ENCODE measurements at places on chromosomes 11 and 22. TPM values are rescaled to one million over a fixed set of nuclear protein-coding genes. Genes with fewer than 3 reads are reported as not detected.
A peak's percentile ranks its signal among the peaks of the same experiment; 100 is the strongest.

Gene ZP1
- polyA plus RNA-seq = not detected

DNA sequence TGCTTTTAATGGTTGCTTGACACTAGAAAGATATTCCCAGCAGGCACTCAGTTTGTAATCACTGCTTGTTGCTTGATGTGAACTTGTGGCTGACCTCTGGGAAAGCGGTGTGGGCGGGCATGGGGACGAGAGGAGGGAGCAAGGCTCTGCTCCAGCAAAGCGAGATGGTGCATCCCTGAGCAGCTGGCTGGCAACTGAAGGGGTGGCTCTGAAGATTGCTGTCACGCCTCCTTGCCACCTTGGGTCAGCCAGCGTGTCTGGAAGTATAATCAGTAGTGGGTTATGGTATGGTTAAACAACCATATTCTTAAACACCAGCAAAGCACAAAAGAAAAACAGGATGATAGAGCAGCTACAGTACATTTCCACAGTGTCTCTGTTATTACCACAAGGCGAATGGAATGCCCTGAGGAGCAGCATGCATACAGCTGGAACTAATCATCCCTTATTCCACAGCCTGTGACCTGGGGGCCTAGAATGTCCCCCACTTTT, 124.5 kb downstream of the TRIM44 start:
- DNase-seq = no peak

GRCh38 chr22:37338539-37339246, 56.4 kb downstream of the CYTH4 start:
- DNase-seq = no peak

Gene RBMXL2
- polyA plus RNA-seq = 0.20 TPM

GRCh38 chr11:115959081-115959486, 454.9 kb upstream of the CADM1 start:
- no peak for DNase-seq

DNA sequence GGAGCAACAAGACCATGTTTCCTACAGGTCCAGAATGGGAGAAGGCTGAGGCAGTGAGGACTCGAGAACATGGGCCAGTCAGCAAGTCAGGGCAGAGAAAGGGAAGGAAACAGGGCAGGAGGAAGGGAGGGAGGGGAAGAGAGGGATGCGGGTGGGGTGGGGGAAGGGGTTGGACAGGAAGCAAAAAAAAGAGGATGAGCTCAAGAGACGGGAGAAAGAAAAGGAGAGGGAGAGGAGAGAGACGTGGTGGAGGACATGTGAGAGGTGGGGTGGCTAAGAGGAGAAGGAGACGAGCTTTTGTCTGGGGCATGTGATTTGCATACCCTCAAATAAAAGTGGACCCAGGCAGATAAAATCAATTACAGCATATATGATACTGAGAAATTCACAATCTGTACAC, 389.5 kb upstream of the B3GAT1 start:
- no peak for DNase-seq

DNA sequence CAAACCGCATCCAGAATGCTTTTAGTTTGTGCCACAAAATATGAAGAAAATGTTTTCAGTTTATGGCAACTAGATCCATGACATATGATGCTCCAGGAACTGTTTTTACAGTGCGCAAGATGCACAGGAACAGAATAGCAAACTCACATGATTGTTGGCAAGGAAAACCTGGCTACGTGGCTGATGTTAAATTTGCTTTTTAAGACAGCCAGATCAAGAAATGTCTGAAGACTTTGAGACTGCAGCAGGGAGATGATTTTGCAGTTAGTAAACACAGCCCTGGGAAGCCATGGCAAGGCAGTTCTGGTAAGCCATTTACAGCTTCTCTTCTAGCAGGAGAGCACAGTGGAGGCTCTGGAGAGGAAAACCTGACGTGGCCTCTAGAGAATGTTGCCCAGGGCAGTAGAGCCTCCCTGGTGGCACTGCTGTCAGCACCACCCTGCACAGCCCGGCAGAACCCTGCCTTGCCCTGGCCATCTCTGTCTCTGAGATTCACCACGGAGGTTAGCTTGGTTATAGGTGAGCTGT, 69.8 kb upstream of the TNRC6B start:
- no peak for DNase-seq

Gene MADD
- 41.5 TPM for polyA plus RNA-seq

- no peak for DNase-seq
These were observed 346.6 kb upstream of the CCDC179 start for GRCh38 chr11:23206741-23207336.

Gene EIF1AD
- 18.6 TPM for polyA plus RNA-seq

DNA sequence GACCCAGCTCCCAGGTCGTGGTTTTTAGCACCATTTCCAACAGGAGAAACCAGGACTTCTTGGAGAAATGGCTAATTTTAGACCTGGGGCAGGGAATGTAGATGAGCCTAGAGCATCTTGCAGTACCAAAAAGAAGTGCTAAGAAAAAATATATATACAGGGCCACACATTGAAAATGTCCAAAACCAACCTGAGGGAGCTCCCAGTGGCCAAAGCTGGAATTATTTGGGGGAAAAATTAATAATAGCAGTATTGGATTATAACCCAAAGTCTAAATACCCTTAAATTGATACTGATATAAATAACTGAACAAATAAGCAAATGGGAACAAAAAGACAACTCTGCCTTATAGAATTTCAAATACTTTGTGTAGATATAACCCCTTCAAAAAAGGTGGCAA, 108.0 kb downstream of the PARVA start:
- no peak for DNase-seq

- no peak for DNase-seq
These were observed 41.5 kb upstream of the SHISAL1 start for GRCh38 chr22:44354288-44354687.

GRCh38 chr11:12202661-12203310, 92.4 kb downstream of the MICAL2 start:
- DNase-seq = no peak

DNA sequence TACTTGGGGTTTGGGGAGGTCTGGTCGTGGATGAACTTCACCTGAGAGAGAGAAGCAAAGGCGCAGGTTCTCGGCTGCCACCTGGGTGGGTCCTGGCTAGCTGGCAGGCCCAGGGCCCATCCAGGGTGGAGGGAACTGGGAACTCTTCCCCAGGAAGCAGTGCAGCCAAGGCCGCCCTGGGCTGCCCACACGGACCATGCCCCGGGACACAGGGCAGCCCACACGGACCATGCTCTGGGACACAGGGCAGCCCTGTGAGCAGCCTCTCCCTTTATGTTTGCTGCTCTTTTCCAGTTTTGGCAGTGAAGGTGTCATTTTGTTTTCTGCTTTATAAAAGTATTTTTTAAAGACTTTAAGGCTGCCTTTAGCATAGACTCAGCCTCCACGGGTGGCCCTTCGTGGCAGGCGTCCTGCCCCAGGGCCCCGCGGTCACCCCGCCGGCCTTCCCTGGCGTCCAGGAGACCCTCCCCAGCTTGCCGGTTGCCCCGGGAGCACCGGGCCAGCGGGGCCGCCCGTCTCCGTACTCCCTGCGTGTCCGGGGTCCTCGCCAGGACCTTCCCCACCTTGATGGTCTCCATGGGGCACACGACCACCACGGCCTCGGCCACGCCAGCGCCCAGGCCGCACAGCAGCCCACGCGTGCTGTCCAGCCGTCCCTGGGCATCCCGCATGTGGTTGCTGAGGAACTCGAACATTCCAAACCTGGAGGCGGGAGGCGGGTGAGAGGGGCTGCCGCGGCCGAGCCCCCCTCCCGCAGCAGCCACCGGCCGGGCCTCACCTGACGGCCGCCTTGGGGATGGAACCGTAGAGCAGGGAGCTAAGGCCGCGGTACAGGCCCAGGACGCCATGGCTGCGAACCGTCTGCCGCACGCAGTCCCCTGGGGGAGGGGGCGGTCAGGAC, 1.1 kb downstream of the SLC25A1 start:
- no peak for DNase-seq

GRCh38 chr11:123509737-123510578, 79.9 kb downstream of the GRAMD1B start:
- DNase-seq = peak; percentile 37

Gene ACR
- polyA plus RNA-seq = 0.76 TPM

- no peak for DNase-seq
These were observed 7.9 kb downstream of the PRR5 start for GRCh38 chr22:44709881-44710392.

DNA sequence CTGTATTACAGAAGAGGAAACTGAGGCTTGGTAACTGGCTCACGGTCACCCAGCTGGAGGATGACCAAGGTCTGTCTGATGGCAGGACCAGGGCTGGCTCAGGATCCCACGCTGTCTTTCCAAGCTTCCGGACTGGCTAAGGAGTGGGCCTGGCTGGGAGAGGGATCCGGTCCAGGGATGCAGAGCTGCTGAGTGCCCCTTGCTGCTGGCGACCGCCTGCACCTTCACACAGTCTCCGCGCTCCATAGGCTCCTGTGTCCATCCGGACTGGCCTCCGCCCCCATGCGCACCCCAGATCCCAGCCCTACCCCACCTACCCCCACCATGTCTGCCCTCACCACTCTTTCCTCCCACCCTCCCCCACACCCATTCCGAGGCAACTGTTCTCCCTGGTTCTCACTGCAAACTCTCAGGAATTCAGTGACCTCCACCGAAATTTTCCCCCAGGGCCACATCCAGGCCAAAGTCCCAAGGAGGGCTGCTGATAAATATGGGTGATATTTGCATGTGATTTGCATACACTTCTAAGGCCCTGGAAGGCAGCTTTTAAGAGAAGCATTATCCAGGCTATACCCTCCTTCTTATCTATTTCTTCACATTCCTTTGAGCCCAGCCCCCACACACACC, 48.5 kb upstream of the SLC35C1 start:
- no peak for DNase-seq

- no peak for DNase-seq
These were observed 610.3 kb downstream of the TBC1D22A start for GRCh38 chr22:47372596-47373385.

Gene MRGPRX4
- polyA plus RNA-seq = not detected

GRCh38 chr11:92300876-92301275, 76.3 kb downstream of the FAT3 start:
- DNase-seq = no peak

DNA sequence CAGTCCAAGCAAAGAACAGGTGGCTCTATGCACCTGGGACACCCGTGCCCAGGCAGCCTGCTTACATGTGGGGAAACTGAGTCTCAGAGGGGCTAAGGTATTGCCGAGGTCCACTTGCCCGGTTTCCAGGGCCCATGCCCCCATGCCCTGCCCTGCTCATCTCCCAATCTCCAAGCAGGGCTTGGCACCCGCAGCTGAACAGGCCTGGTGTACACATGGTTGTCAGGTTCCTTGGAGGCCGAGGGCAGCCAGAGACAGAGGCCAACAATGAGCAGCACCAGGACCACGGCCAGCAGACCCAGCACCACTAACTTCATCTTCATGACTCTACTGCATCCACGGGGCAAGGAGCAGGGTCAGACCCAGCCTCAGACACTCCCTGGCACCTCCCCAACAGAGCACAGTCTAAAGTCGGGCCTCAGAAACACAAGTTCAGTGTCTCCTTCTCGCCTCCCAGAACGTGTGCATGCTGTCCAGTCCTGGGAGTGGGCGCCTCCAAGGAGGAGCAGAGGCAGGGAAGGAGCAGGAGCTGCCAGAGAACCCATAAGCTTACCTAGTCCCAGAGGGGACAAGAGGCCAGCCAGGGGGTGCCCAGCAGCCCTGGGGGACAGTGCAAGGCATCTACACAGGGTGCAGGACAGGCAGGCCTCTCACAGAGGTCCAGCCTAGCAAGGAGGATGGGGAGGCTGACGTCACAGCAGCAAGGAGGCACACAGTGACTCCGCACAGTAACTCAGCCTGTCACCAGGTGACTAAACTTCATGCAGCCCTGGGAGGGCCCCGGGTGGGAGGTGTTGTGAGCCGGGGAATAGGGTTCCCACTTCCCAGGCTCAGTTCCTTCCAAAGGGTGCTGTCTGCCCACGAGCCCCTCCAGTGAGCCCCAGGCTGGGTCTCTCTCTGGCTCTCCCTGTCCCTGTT, 20.2 kb upstream of the RGL4 start:
- DNase-seq = no peak

DNA sequence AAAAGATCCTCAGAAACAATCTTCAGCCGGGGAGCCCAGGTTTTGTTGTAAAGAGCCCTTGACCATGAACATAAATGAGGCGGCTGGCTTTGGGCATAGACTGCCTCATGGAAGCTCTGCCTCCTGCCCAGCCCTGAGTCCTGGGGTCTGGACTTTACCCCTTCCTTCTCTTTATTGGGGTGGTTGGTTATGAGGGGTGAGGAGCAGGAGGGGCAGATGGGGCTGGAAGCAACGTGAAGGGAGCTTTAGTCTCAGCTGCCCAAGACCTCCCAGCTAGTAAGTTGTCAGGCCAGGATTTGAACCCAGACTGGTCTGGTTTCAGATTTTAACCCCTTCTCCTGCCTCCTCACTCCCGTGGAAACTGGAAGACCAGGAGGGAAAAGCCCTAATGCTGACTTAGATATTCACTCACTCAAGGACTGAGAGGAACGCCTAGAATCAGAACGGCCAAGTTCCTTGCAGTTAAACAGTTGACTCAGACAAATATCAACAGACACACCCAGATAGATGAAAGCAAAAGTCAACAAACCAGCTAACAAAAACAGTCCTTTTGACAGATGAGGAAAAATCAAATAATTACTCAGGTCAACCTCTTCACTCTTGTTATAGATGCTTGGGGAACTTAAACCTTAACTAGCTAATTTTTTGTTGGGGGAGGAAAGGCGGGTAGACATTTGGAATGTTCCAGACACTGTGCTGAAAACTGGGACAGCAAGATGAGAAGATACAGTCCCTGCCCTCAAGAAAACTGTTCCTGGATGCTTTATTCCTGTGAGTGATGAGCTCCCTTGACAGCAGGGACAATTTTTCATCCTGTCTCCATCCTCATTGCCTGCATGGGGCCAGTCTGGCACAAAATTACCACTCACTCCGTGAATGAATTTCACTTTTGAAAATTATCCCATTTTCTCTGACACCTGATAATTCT, 20.8 kb upstream of the ARRB1 start:
- DNase-seq = no peak

DNA sequence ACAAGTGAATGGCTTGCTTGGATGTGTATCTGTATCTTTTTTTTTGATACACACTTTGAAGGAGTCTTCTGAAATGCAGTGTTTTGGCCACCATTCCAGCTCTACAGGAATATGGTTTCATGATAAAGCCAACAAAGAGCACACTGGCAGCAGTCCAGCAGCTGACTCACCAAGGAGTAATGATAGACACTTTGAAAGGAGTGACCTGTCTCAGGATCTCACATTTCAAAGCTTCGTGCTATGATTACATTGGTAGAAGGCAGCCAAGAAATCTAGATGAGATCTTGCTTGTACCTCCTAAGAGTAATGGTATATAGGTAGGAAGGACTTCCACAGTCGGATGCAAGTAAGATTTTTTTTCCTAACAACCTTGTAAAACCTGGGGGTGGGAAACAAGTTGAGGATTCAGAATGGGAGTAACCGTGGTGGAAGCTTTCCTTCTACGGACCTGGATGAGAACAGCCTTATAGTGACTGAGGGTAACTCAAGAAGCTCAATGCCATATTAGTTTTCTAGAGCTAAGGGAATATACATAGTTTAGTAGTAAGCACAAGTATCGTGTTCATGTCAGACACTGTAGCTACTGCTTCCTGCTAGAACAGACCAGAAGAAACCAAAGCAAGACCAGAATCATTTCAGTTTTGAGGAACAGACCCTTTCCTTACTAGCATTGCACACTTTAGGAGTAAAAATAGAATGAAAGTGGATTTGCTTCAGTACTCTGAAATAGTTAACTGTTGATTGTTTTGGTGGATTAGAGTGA, 25.0 kb downstream of the MTMR3 start:
- peak; percentile 61 for DNase-seq

- no peak for DNase-seq
These were observed 294.5 kb downstream of the BRD1 start for GRCh38 chr22:49532869-49533802.

Gene OSM
- polyA plus RNA-seq = not detected

- no peak for DNase-seq
These were observed 56.6 kb downstream of the LMO2 start for GRCh38 chr11:33835143-33835878.

Gene NCAPH2
- 45.3 TPM for polyA plus RNA-seq

Gene CDHR5
- polyA plus RNA-seq = 50.6 TPM

- no peak for DNase-seq
These were observed 22.8 kb downstream of the PICALM start for GRCh38 chr11:86046116-86046515.

Data from left renal pelvis (tissue), 4 donors.